ENCODE measurements at places on chromosomes 6 and 20.

GRCh38 chr6:2258112-2258511 lies 12.7 kb upstream of the GMDS start:
- DNase-seq, result no peak

GRCh38 chr6:122222761-122223160 lies 176.7 kb upstream of the HSF2 start:
- no peak for DNase-seq

GRCh38 chr6:1911474-1911873 lies 301.8 kb downstream of the FOXC1 start:
- DNase-seq, result no peak

- no peak for DNase-seq
Measured at GRCh38 chr20:42650191-42650746, 539.4 kb downstream of the PTPRT start.

GRCh38 chr6:169885831-169886230 lies 134.4 kb downstream of the ERMARD start:
- DNase-seq, result no peak

DNA sequence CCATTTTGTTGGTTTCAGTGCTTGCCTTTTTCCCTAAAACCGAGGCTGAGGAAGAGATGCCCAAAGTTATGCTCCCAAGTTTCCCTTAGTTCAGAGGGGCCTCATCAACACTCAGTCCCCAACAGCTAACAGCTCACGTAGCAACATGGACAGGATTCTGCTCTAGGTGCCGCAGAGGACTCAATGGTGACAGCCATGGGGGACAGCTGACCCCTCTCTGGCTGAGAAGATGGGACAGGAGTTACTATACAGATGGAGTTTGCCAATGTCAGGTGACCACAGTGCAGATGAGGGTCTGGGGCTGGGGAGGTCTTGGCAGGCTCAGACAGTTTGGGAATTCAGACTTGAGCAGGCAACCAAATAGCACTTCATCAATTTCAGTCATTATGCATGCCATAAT lies 67.3 kb downstream of the NPEPL1 start:
- no peak for DNase-seq

- no peak for DNase-seq
Measured at GRCh38 chr20:55513954-55514353, 491.4 kb downstream of the CBLN4 start.

Data from central memory CD8-positive, alpha-beta T cell (primary cell).